ENCODE measurements at places on chromosomes 2 and 18.

DNA sequence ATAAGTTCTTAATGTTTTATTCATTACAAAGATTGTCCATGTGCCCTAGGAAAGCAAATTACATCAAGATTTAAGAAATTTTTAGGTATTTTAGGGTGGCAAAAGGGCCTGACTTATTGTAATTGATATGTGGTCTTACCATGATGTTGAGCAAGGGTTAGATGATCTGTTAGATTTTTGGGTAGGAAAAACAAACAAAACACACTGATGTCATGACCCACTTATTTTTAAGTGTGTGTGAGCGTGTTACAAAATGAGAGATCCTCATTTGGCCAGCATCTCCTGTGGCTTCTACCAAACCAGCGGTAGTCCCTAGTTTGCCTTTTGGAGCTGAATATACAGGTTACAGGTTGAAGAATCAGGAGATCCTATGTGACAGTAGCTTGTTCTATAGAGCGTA is 89.8 kb upstream of the ITGB6 start:
- H3K36me3 ChIP-seq, result peaks cover 72% of the 10 kb centered on the region
- H3K4me1 ChIP-seq, result peaks cover 14% of the 10 kb centered on the region
- no peaks in the 10 kb centered on the region for H3K27me3 ChIP-seq
- DNase-seq, result no peak
- no peak overlapping the region for H3K4me3 ChIP-seq

DNA sequence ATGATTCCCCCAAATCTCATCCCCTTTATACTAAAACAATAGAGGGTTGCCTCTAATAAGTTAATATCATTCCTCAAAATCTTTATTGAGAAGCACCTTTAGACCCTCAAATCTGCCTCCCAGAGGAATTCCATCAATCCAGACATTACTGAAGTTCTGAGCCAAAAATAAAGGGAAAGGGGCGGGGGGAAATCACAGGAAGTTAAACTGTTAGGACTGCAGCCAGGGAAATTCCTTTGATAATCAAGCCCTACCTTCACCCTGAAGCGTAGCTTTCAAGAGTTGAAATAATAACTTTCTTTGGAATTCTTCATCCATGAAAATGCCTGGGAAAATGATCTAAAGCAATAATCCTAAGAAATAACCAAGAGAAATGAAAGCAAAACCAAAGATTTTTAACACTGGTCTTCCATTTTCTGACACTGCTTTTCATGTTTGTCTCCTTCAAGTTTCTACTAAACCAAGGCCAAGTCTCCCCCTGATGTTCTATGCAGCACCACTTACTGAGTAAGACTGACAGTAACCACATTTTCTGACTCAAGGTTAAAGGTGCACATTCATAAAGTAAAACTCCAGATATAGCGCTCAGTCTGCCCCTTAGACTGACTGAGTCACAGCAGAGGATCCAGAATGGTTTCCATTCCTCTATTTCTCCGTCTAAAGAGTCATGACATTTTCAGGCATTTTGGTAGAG is 78.2 kb downstream of the TCF4 start:
- no peak for DNase-seq
- no peak overlapping the region for H3K4me3 ChIP-seq
- peaks cover 3% of the 10 kb centered on the region for H3K27me3 ChIP-seq
- no peak overlapping the region for H3K27ac ChIP-seq

GRCh38 chr2:26245810-26246209 is 1.1 kb downstream of the HADHB start:
- H3K36me3 ChIP-seq, result peaks cover 4% of the 10 kb centered on the region
- H3K4me1 ChIP-seq, result peaks cover 41% of the 10 kb centered on the region
- DNase-seq, result peak; percentile 20
- peak overlapping the region; percentile 100 for H3K27ac ChIP-seq
- peak overlapping the region; percentile 95 for H3K4me3 ChIP-seq

- H3K4me3 ChIP-seq, result no peak overlapping the region
- no peak for DNase-seq
- peaks cover 77% of the 10 kb centered on the region for H3K4me1 ChIP-seq
- no peaks in the 10 kb centered on the region for H3K27me3 ChIP-seq
- H3K36me3 ChIP-seq, result peaks cover 24% of the 10 kb centered on the region
- no peak overlapping the region for H3K27ac ChIP-seq
Measured at GRCh38 chr18:9086624-9087023, 15.9 kb upstream of the NDUFV2 start.

Data from activated CD4-positive, alpha-beta T cell treated with anti-CD3 and anti-CD28 coated beads, Interleukin-2, amount 10 ng/mL, durations not matched to agents 7 days and 5 days (primary cell).